ENCODE measurements at places on chromosomes 6 and 20.

- DNase-seq: no peak
Measured at GRCh38 chr20:5096463-5096862, 23.3 kb downstream of the PCNA start.

DNA sequence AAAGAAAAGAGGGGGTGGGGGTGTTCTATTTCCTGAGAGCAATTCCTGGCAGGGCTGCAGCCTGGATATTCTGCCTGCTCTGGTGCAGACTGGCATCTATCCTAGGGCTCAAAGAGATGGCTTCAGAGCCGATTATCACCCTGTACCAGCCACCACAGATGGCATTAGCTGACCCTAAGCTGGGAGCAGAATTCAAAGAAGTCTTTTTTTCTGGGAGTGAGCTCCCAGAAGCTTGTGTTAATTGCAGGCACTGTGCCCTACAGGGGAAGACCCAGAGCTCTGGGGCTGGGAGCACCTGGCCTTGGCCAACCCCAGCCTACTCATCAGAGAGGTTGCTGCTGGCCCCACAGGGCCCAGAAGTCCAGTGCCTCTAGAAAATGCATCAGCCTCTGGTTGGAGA is 85.9 kb downstream of the PXDC1 start:
- no peak for DNase-seq

- no peak for DNase-seq
Measured at GRCh38 chr20:312866-313265, 12.5 kb upstream of the SOX12 start.

GRCh38 chr6:131651782-131652181 is 14.7 kb downstream of the ENPP3 start:
- no peak for DNase-seq

DNA sequence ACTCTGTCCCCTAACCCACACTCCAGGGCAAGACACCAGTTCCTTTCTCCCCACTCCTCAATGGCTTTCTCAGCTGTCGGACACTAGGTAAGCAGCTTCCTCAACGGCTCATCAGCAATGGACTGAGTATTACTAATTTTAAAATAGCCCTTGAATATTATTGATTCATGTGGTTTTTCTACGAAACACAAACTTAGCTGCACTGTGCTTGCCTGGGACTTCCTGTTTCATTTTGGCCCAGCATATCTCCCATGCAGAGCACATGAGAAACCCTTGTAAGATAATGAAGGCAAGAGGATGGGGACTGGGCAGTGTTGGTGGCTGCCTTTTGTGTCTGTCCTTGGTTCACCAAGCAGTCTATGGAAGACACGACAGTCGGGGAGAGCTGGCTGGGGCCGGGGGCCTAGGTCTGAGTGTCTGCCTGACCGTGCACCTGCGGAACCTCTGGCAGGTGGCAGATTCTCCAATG is 48.9 kb downstream of the RNASET2 start:
- no peak for DNase-seq

DNA sequence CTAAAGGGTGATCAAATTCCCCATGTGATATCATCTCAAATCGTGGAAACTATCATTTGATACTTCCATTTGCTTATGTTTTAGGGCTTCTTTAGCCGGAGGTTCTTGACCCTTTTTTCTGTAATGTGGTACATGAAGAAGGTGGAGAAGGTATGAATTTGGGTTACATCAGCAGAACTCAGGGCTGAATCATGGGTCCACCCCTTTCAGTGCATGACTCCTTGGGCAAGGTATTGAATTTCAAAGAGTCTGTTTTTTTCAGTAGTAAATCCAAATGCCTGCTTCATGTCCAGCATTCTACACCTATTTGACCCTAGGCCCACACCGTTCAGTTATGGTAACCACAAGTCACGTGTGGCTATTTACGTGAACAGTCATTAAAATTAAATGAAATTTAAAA is 30.6 kb upstream of the QKI start:
- DNase-seq: no peak

DNA sequence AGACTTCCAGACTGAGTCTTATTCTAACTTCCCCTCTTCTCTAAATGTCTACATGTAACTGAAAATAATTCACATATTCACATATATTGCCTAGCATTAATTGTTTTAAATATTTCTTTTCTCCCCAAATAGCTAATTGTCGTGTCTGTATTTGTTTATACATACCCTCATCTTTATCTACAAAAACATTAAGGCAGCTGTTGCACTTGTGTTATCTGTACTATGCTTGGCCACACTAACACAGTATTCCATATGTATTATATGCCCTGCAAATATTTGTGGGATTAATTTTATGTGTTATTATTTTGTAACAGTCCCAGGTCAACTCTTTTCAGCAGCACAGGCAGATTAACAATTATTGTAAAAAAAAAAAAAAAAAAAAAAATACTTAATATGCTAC is 11.7 kb downstream of the HDAC2 start:
- no peak for DNase-seq

GRCh38 chr20:34720266-34720665 is 16.1 kb downstream of the TP53INP2 start:
- no peak for DNase-seq

GRCh38 chr20:44572551-44573500 is 9.6 kb upstream of the PKIG start:
- no peak for DNase-seq

DNA sequence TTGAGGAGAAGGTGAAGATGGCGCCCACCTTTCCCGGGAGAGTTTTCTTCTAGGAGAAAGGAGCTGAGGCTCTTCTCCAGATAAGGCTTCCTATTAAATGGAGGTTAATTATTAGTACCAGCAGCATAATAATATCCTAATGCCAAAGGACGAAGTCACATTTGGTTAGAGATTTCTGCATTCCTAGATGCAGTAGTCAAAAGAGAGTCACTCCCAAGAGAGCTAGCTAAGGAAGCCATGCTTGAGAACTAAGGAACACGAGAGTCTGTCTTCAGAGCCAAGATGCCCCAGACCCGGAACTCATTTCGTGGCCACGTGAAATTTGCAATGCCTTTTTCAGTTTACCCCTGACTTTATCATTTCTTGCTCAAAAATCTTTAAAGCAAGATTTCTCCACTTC is 132.7 kb downstream of the TSHZ2 start:
- DNase-seq: no peak

DNA sequence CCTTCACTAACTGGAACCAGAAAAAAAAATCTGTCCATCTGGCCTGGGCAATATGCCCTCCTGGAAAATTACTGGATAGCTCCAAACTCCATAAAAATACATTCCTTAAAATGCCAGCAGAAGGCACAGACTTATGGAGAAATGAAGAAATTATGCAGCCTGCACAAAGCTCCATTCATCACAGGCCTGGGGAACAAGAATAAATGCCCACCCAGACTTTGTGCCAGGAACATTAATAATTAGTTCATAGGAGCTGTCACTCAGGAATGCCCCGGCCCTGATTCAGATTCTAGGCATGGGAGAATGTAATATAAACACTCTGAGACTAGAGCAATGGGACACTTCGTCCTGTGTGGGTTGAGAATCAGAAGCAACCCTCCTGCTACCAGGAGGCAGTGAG is 199.3 kb downstream of the OTOR start:
- DNase-seq: no peak

DNA sequence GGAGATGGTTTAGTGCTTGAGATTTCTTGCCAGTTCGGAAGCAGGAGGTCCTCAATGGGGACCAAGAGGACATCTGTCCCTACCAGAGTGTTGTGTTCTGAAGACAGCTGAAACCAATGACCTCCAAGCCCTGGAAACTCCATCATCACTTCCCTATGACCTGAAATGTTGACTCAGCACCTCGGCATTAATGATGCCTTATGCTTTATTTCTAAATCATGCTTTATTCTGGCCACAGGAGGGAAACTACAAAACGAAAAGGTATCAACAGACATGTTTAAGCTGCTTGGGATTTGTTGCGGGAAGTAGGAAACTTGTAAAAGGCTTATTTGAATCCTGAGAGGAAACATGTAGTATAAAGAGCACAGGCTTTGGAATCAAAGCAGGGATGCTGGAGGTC is 389.1 kb upstream of the CHD6 start:
- no peak for DNase-seq

DNA sequence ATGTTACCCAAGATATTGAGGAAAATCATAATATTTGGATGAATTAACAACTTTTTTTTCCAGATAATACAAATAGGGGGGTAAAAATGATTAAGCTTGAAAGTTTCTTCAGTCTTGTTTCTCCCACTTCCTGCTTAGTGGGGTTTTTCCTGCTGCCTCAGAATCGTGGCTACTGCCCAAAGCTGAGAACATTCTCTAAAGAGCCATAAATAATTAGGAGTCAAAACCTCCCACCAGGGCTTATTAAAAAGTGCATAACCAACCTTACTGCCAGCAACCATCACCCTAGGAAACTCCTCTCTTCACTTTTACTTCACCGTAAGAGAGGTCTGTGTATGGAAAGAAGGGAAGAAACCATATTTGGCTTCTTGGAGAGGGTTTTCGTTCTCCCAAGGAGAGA is 9.0 kb upstream of the LCA5 start:
- no peak for DNase-seq

DNA sequence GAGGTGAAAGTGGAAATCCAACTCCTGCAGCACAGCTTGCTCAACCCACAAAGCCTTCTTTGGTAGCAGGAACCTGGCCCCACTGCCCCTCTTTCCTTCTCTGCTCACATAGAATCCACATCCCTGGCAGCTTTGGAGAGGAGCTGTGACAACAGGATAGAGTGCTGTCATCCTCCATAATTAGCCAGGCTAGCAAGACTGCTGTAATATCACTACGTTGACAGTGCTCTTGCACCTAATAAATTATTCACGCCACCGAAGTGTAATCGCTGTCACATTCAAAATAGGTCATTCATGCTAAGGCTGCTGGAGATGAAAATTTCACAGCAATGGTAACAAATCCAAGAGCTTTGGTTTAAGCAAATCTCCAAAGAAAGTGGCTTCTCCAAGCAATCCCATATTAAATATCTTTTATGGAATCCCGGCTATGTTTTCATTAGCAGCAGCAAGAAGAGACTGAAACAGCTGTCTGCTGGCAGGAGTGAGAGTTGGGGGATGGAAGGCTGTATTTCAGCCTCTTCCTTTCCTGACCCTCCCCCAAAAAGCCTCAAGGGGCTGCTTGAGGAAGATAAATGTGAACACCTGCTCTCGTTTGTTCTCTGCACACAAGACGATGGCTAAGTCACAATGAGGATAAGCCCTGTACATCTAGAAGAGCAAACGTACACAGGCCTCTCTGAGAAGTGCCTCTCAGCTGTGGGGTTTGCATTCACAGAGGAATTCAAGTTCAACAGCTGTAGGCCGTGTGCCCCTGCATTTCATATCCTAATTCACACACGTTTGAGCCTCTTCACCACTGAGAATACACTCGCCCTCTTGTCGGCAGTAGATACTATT is 16.5 kb downstream of the RIPOR2 start:
- no peak for DNase-seq

DNA sequence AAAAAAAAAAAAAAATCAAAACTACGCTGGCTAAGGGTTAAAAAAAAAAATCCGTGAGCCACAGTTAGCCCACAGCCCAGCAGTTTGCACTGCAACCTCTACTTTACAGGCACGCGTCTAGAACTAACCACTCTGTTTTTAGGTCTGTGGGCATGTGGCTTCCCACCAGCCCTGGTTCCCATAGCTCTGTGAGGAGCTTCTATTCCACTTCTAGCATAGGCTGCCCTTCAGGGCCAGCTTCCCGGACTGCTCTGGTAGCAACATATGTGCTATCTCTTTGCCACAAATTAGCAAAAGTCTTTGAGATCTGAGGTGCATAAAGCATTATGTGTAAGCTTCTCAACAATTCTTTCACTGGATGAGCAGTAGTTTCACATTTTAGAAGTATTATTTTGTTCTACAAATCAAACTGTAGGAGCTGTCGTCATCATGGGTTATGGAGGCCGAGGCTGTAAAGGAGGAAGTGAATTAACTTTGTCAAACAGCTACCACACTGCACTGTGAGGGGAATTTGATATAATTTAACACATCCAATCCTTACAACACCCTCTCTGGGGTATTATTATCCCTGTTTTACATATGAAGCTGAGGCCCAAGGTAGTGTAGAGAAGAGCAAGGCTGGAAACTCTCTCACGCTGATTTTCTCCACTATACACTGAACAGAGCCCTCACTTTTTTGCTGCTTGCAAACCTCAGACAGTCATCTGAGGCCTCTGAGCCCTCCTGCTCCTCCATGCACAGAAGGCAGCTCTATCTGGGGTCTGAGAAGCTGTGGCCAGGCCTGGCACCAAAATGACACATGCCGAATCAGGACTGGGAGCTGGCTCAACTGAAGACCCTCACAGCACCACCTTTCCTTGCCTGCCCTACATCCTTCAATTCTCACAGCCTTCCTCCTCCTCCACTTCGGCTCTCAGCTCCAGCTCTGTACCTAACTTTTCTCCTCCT is 35.4 kb downstream of the MAN1A1 start:
- DNase-seq: no peak

- no peak for DNase-seq
Measured at GRCh38 chr6:1662534-1662933, 52.8 kb downstream of the FOXC1 start.

GRCh38 chr6:29872791-29873190 is 45.2 kb downstream of the HLA-G start:
- no peak for DNase-seq

GRCh38 chr6:79084693-79085092 is 6.6 kb upstream of the PHIP start:
- no peak for DNase-seq

DNA sequence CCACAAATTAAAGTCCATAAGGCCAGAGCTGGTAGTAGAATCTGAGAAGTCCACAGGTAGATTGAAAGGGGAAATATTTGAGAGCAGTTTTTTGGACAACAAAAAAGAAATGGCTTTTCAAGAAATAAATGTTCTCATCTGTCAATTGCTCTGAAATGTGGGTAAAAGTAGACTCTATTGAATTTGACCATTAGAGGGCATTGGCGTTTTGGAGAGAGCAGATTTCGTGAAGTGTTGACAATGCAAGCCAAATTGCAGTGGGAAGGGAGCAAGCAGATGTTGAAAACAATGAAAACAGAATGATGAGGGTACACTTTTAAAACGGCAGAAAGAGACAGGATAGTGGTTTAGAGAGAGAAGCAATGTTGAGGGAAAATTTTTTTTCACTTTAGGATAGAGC is 149.1 kb upstream of the FAM83B start:
- no peak for DNase-seq

- DNase-seq: no peak
Measured at GRCh38 chr20:6184086-6184485, 61.3 kb upstream of the FERMT1 start.

DNA sequence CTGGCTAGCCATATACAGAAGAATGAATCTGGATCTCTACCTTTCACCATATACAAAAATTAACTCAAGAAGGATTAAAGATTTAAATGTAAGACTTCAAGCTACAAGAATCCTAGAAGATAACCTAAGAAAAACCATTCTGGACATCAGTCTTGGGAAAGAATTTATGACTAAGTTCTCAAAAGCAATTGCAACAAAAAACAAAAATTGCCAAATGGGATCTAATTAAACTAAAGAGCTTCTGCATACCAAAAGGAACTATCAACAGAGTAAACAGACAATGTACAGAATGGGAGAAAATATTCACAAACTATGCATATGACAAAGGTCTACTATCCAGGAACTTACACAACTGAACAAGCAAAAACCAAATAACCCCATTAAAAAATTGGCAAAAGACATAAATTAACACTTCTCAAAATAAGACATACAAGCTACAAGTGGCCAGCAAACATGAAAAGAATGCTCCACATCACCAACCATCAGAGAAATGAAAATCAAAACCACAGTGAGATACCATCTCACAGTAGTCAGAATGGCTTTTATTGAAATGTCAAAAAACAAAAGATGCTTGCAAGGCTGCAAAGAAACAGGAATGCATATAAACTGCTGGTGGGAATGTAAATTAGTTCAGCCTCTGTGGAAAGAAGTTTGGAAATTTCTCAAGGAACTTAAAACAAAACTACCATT is 66.8 kb upstream of the RSPO3 start:
- no peak for DNase-seq

- no peak for DNase-seq
Measured at GRCh38 chr6:36491378-36491965, 48.7 kb downstream of the KCTD20 start.
